ENCODE measurements at places on chromosomes 13 and 19. TPM values are rescaled to one million over a fixed set of nuclear protein-coding genes. Genes with fewer than 3 reads are reported as not detected.

Gene TNFSF9
- 60.1 TPM for total RNA-seq

- DNase-seq = no peak
These were observed 737.4 kb downstream of the UQCRFS1 start for GRCh38 chr19:28475525-28475924.

Gene MEIOSIN
- total RNA-seq = not detected

Gene DPF1
- 4.0 TPM for total RNA-seq

DNA sequence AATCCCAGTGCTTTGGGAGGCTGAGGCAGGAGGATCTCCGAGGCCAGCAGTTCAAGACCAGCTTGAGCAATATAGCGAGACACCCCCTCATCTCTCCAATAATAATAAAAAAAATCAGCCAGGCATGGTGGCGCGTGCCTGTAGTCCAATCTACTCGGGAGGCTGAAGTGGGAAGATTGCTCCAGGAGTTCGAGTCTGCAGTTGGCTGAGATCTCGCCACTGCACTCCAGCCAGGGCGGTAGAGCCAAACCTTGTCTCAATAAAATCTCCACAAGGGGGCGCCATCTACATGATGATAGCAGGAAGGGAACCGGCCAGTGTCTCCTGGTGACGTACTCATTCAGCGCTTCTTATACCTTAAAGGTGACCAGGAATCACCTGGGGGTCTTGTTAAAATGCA, 13.6 kb upstream of the C5AR1 start:
- DNase-seq = no peak

Gene SPRED3
- 1.2 TPM for total RNA-seq

Gene C1QTNF9B
- not detected for total RNA-seq

DNA sequence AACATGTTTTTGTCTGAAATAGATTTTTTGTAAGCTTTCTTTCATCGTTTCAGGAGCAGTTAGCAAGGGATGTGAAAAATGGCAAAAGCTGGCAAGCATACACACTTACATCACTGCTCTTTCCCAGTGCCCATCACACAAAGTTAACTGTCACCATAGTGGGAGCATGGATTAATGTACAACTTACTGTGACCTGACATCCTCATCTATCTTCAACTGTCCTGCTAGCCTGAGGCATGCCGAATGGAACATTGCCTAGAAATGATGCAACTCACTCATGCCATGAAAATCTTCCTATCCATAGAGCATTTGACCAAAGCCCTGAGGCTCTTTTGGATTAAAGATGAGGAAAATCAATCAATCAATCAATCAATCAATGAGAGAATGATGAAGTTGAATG, 491.7 kb upstream of the SLC10A2 start:
- DNase-seq = no peak

Gene GGN
- total RNA-seq = not detected

Gene PPP2R1A
- 275 TPM for total RNA-seq

DNA sequence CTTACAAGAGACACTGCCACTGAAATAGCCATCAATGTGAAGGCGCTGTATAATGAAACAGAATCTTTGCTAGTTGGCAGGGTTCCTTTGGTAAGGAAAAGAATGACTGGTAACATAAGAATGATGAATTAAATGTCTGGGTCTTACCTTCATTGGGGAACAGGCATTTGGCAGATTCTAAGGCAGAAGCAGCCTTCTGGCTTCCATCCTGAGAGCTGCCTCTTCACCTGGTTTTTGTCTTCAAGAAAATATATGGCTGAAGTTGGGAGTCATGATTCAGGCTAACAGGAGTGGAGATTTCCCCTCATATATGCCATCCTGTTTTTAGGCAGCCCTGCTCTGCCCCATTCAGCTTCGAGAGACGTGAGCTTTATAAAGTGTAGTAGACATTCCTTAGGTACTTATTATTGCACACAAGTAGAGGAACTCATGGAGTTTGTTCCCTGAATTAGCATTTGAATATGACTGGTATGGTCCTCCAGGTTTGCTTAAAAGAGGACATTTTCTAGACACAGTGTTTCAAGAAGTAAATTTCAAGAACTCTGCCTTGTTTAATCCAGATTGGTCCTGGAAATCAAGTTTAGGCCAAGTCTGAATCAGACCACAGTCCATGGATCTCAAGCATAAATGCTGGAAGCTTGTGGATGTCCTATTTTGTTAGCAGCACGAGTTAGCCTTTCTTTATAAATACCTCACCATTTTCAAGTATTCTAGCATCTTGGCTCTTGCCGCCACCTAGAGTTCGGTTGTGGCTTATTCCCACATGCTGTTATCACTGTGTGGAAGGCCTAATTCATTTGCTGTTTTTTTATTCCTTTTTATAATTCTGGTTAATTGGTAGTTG, 56.2 kb upstream of the AKAP11 start:
- DNase-seq = peak; percentile 4

DNA sequence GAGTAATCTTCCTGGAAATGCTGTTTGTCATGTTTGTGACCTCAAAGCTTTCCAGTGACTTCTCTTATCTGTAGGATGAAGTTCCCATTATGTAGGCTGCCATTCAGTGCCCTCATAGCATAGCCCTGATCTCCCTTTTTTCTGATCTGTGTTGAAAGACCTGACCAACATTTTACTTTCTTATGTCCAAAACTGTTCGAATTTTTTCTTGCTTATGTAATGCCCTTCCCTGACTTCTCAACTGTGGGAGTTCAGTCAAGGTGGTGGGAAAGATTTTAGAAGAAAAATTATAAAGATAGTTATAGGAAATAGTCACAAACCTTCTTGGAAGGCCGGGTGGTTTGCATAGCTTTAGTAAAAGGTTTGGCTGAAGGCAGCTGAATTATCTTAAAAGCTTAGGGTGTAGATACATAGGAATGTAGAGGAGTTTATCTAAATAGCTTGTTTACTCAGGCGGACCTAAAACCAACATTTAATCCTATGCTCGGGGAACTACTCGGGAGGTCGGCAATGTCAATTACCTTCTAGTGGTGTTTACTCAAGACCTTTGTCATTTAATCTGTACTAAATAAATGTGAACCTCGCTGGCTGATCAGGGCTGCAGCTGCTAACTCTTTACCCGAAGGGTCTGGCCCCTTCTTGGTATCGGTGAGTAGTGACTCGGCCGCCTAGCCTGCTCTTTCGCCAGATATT, 44.3 kb downstream of the PSG3 start:
- DNase-seq = no peak

DNA sequence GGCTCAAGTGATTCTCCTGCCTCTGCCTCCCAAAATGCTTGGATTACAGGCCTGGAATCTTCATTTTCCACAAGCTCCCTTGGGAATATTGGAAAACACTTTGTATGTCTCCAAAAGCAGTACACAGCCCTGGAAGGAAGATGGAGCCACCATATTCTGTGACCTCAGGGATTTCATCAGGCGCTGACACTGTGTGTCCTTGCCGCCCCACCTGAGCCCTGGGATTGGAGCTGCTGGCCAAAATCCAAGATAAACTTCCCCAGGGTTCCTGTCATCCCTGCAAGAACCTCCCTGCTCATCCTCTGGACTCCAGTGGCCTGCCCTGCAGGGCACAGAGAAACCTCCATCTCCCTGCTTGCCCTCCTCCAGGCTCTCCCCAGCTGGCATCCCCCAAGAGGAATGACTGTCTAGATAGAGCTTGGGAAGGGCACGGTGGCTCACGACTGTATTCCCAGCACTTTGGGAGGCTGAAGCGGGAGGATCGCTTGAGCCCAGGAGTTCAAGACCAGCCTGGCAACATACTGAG, 1.3 kb upstream of the GNG7 start:
- no peak for DNase-seq

- no peak for DNase-seq
These were observed 436.2 kb downstream of the SLITRK6 start for GRCh38 chr13:85362980-85363379.

Gene CEACAM8
- total RNA-seq = not detected

Gene ZNF577
- total RNA-seq = 4.3 TPM

Gene GARIN5A
- not detected for total RNA-seq

DNA sequence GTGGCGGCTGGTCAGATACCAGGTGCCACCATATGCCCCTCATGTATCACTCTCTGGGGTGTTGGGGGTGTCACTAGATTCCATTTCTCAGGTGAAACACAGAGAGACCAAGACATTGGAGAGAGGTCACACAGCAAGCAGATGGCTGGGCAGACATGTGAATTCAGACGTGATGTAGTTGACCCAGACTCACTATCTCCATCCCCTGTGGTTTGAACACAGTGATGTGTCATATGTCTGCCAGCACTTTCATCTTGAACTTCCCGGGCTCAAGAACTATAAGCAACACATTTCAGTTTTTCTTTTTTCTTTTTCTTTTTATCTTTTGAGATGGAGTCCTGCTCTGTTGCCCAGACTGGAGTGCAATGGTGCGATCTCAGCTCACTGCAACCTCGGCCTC, 16.1 kb upstream of the UPF1 start:
- DNase-seq = no peak

- peak; percentile 87 for DNase-seq
These were observed 23.5 kb downstream of the FAM187B start for GRCh38 chr19:35204799-35205732.

Gene OCEL1
- total RNA-seq = 15.8 TPM

GRCh38 chr13:74299721-74300120, 165.5 kb upstream of the KLF12 start:
- DNase-seq = no peak

GRCh38 chr13:50609011-50609410, 234.5 kb downstream of the DLEU7 start:
- no peak for DNase-seq

Gene PRX
- 1.3 TPM for total RNA-seq

DNA sequence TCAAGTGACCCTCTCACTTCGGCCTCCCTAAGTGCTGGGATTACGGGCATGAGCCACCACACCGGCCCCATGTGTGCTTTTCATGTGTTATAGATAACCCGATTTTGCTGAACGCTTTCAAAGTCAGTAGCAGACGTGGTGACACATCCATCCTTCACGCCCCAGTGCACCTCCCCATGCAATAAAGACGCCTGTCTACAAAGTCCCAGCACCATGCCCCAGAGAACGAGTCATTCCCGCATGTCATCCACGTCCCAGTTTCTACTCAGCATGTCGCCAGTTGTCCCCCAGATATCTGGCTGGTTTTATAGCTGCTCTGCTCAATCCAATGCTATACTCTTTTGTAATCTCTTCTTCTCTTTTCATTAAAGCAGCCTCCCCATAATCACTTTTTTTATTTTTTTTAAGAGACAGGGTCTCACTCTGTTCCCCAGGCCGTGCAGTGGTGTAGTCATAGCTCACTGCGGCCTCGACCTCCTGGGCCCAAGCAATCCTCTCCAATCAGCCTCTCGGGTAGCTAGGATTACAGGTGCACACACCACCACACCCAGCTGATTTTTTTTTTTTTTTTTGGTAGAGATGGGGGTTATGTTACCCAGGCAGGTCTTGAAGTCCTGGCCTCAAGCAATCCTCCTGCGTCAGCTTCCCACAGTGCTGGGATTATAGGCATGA, 42.5 kb downstream of the DNM2 start:
- no peak for DNase-seq

GRCh38 chr13:41370736-41371135, 59.7 kb downstream of the NAA16 start:
- DNase-seq = no peak

Gene GFY
- not detected for total RNA-seq

DNA sequence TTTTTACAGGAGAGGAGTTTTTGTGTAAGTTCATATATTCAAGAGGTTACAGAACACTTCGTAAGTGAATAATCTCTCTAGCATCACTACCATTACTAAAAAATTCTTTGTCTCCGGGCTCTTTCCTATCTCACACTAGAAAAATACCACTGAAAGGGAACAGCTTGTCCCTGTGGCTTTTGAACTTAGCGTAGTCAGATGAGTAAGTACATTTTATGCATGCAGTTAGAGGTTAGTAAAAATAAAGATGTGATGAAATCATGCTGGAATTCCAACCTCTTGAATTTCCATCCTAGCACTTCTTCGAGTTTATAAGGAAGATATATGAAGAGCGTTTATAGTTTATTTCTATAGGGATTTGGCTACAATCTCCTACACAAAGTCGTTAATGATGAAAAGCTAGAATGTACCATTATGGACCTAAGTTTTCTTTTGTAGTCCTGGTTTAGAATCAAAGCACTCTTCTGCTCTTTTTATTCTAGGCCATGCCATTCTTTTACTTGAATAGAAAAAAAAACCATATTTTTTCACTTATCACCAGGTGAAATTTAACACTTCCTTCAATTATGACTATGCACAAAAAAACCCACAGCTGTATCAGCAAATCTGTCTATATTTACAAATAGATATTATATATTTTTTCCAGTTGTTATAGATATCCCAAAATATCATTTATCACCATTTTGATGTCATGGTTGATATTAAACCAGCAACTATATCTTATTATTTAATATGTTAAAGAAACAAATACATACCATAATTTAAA, 139.9 kb upstream of the PCDH9 start:
- DNase-seq = no peak

Gene ITGBL1
- 0.16 TPM for total RNA-seq

GRCh38 chr19:2372076-2372612, 12.1 kb downstream of the TMPRSS9 start:
- DNase-seq = no peak

Gene CABP5
- not detected for total RNA-seq

DNA sequence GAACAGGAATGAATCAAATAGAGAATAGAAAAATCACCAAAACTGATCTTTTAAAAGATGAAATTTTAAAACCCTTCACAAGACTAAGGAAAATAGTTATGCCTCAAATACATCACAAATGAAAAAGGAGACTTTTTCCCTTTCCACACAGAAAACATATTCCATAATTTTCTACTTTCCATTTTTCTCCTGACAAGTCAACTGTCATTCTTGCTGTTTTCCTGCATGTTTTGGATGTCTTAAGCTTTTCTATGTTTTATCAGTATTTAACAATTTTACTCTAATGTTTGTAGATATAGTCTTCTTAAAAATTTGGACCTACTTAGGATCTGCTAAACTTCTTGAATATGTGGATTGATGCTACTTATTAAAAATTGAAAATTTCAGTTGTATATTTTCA, 810.8 kb downstream of the OLFM4 start:
- DNase-seq = no peak

DNA sequence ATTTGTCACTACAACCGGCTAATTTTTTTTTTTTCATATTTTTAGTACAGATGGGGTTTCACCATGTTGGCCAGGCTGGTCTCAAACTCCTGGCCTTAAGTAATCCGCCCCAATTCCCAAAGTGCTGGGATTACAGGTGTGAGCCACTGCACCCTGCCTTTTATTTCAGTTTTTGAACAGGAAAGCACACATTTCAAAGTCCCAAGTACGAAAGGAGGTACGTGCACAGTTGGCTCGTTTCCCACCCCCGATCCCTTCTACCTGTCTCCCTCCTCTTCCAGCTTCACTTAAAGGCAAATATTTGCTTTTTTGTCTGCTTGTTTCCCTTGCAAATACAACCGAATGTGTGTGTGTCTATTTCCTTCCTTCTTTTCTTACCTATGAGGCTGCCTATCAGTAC, 30.5 kb downstream of the ZIC5 start:
- no peak for DNase-seq

DNA sequence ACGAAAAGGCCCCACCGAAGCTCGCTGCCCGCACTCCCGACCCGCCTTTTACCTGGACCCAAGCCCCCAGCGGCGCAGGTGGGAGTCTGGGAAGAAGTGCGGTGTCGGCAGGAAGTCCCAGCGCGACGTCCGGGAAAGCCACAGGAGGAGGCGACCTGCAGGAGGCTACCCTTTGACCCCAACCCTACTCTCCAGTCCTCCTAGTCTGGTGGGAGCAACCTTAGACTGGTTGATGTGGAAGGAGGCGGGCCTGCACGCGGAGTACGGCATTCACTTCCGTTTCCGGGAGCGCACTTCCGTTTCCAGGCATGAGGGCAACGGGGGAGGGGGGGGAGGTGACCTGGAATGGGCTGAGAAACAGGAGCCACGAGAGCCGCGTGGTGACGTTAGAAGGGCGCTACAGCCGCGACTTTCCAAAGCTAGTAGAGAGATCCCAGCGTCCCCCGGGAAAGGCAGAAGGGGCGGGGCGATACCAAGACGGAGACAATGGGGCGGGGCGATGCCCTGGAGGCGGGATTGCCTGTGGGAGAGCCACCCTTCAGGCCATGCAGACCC, 28.5 kb downstream of the ZNF266 start:
- DNase-seq = no peak
